Activated CD4-positive, alpha-beta T cell treated with anti-CD3 and anti-CD28 coated beads, Interleukin-2, amount 50 U/mL, for 4 hours (primary cell): ENCODE measurements at places on chromosomes 1 and 21.

DNA sequence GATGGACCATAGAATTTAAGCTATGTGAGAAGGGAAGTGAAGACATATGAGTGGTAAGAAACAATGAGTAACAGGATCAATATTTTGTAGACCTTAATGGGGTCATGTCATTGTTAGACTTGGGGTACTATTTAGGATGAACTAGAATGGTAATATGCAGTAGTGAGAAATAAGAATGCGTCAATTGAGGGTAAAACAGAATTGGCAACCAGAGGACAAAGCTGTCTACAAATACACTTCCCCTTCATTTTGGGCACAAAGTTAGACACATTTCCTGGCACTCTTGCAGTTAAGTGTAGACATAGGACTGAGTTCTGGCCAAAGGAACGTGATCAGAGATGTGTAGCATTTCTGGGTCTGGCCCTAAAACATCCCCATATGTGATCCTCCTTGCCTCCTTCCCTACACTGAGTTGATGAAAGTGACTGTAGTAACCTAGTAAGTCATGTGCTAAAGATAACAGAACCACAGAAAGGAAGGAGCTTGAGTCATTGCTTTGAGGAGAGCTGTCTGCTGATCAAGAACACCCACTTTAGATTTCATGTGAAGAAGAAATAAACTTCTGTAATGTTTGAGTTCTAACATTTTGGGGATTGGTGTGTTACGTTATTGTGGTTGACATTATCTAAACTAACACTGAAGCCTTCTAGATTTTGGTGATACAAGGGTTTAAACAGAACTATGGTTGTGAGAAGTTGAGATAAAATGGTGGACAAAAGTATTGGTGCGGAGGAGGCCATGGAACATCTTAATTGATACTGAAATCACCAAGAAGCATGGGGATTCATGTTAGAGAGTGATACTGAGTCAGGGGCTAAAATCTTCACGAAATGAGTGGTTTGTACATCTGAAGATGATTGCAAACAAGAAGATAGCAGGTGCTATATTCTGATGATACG lies 41.7 kb downstream of the CD55 start:
- no peak for DNase-seq

GRCh38 chr1:59639266-59639665 lies 175.5 kb upstream of the HOOK1 start:
- DNase-seq, result no peak

GRCh38 chr1:6184083-6184783 lies 4.1 kb upstream of the CHD5 start:
- no peak for DNase-seq

DNA sequence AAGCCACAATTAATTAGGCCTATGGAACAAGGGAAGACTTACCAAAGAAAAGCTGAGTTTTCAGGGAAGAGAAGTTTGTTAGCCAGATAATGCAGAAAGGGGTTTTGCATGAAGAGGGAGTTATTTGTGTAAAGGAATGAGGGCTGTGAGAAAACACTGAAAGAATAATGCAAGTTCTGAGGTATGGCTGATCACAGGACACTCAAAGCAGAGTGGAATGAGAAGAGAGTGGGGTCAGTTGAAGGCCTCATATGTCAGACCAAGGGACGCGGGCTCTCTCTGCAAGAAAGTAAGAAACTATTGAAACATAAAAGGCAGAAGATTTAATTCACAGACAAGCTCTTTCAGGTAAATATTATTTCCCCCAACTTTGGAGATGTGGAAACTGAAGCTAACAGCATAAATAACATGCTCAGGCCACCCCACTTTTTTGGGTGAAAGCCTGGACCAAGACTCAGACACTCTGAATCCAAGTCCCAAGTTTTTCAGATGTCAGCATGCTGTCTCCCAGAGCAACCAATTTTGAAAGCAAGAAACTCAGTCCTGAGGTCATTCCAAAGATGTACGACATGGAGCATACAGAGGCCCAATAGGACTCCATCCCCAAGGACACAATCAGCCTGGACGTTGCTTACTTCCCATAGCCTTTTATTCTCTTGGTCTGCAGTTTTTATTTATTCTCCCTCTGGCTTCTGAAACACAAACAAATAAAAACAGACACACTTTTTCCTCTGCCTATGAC lies 47.3 kb upstream of the FGGY start:
- DNase-seq, result no peak

DNA sequence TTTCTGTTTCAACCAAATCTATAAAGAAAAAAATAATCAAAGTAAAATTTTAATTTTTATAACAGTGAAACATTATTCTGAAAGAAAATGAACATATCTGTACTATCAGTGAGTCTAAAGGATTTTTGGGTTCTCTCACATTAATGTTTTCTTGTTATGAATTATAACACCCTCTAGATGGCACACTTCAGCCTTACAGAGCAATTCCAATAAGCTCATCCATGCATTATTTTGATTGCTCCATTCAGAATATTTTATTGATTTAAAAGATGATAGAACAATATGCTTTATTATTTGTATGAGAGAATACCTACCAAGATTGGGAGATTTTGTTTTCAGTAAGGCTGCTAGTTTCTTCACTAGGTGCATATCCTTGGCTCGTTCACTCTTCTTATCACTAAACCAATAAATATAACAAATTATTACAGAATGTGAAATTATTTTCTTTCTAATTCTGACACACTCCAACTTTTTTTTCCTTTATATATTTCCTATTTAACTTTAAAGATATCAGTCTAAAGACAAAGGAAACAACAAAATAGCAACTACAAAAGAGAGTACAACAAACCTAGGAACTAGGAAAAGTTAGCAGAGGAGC lies 82.4 kb downstream of the RAB3GAP2 start:
- no peak for DNase-seq

DNA sequence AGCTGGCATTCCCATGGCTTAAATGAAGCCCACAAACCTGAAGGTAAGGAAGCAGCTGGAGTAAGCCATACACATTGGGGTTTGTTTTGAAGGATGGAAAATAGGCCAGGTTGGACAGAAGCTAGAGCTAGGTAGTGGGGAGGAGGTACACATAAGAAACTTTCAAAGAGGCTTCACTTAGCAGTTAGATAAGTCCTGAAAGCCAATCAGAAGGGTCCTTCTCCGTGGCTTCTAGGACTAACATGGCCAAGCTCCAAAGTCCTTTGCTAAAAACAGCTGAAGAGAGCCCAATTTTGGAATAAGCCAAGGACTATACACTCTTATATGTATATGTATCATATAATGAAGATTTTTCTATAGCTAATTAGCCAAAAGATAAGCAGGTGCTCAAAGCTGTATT lies 1.8 kb downstream of the EYA3 start:
- DNase-seq, result no peak

- DNase-seq, result no peak
Measured at GRCh38 chr1:19517017-19517416, 31.7 kb upstream of the CAPZB start.

DNA sequence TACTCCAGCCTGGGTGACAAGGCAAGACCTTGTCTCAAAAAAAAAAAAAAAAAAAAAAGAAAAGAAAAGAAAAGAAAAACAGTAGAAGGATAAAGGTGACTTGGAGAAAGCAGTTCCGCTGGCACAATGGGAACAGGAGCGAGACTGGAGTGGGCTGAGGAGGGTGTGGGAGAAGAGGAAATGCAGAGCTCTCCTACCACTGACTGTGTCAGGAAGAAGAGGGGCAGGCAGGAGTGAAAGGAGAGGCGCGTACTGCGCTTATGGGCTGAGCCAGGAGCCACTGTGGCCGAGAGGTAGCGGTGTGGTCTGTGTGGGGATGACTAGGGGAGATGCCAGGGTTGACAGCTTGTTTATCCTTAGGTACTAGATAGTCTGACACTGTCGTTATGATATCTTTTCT lies 6.4 kb upstream of the PROK1 start:
- DNase-seq, result no peak

DNA sequence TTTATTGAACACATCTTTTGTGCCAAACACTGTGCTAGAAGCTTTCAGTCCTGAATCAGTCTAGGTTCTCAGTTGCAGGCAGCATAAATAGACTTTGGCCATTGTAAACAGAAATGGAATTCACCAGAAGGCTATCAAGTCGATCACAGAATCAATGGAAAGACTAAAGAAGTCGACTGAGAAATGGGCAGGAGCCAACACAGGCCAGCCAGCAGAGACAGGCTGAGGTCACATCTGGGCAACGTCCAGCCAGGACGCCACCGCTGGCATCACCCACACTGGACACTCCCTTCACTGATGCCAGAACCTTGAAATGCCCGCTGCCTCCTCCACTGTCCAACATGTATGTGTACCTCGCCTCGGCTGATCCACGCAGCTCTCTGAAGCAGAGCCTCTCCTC lies 5.5 kb upstream of the CNTN2 start:
- no peak for DNase-seq

GRCh38 chr1:67317803-67318202 lies 10.1 kb downstream of the IL12RB2 start:
- DNase-seq, result no peak

GRCh38 chr1:40339420-40340323 lies 22.6 kb upstream of the COL9A2 start:
- no peak for DNase-seq

DNA sequence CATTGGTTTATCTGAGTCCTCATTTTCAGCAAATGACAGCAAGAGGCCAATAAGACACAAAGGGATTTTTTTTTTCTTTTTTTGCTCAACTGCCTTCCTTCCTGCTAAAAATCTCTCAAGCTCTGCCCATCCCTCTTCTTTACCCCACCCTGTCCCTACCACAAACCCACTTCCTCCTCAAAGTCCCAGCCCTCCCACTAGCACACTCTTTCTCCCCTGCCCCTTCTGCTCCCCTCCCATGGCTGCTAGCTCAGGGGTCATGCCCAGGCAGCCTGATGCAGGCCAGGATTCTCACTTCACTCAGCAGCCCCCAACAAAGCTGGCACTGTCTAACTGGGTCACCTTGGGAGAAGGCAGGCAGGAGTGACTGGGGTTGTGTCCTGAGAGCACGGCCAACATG lies 28.8 kb upstream of the PPP2R5A start:
- DNase-seq, result no peak

DNA sequence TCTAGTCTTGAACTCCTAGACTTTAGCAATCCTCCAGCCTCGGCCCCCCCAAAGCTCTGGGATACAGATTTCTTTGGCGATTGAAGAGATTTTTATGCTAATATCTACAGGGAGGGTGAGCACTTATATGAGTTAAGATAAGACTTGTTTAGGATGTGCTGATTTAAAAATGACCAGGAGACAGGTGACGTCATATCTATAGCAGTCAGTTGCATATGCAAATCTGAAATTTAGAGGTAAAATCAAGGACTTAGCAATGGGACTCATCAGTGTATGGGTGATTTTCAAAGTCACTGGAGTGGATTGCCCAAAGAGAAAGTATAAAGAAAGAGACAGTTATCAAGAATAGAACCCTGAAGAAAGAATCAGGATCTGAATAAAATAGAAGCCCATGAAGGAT lies 394.5 kb downstream of the ADGRL2 start:
- DNase-seq, result no peak

DNA sequence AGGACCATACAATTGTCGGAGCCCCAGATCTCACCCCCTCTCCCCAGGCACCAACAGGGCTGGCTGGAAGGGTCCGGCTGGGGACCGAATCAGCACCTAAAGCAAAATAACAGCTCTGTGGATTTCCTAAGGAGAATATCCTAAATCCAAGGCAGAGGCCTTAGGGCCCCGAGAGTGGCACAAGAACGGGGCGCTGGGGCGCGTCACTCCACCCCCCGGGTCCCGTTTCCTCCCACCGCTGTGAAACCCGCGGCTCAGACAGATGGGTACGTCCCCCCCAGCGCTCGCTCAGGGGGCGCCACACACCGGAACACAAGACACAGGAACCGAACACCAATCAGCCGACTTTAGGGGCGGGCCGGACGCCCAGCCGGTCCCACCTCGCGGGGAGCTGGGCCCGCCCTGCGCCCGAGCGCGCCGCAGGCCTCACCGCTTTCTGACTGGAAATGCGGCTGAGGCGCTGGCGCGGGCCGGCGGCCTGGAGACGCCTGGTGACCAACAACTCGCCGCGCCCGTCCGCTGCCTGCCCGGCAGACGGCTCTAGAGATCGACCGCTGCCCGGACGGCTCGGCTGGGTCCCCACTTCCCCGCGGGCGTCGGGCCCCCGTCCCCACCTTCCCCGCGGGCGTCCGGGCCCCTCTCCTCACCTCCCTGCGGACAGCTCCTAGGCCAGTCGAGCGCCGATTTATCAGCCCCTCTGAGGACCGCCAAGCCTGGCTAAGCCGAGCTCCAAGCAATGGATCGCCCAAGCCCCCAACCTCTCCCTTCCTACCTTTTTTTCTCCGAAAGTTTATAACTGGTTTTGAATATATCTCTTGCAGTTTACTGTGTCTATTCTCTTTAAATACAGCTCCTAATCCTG lies at the start of gene HFM1:
Gene HFM1 (minus strand): TSS at position 687 of the 862 bp plus-strand sequence. CDS start 3,755 bp downstream, outside the sequence.
- DNase-seq, result no peak

- DNase-seq, result no peak
Measured at GRCh38 chr1:219555806-219556205, 57.1 kb downstream of the ZC3H11B start.

DNA sequence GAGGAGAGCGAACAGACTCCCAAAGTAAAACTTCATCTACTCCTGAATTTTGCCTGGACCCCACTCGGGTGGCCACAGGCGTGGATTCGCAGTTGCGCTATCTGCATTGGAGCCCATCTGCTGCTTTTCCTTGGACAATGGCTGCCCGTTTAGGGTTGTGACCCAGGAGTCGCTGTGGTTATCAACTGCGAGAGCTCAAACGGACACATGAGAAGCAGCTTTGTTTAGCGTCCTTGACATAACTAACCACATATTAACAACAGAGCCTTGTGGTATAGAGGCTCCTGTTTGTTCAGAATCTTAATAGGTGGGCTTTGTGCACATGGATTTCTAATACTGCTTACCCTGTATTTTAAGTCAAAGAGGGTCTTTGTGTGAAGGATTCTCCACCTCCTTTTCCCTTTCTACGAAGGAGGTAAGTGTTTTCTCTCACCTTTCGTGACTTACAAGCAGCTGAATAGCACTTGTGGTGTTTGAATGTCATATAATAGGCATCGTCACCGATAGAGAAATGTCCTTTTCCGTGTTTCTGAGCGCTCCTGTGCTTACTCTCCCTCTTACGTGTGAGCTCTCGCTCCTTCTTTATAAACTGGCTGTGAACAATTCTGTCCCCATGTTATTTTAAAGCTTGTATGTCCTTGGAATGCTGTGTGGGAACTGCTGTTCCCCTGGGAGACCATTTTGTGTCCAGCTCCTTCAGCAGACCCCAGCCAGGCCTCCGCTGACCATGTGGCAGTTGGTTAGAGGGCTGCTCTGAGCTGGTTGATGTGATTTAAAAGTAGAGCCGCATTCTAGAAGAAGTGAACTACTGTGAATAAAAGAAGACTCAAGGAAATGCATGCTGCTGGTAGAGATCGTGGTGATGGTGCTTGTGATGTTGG lies 441.4 kb downstream of the RPS6KC1 start:
- DNase-seq, result no peak

GRCh38 chr1:69120817-69121216 lies 446.9 kb upstream of the LRRC7 start:
- DNase-seq, result no peak

DNA sequence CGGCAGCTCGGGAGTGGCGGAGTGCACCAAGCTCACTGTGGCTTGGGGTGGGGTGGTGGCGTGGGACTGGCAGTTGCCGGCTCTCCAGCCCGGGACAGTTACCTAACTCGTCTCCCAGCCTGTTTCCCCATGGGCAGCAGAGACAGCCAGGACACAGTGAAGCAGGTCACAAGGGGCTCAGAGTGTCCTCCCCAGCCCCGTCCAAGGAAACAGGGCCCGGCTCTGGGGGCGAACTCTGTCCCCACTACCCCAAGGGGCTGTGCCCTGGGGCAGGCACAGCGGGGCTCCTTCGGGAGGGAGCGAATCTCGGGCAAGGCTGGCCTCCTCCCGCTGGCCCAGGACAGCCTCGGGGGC lies 759 bp downstream of the GPR157 start:
- no peak for DNase-seq
